GM10248 (cell line): ENCODE measurements at places on chromosomes 4 and X.

GRCh38 chr4:125277790-125278189, 37.0 kb upstream of the FAT4 start:
- no peak for DNase-seq

DNA sequence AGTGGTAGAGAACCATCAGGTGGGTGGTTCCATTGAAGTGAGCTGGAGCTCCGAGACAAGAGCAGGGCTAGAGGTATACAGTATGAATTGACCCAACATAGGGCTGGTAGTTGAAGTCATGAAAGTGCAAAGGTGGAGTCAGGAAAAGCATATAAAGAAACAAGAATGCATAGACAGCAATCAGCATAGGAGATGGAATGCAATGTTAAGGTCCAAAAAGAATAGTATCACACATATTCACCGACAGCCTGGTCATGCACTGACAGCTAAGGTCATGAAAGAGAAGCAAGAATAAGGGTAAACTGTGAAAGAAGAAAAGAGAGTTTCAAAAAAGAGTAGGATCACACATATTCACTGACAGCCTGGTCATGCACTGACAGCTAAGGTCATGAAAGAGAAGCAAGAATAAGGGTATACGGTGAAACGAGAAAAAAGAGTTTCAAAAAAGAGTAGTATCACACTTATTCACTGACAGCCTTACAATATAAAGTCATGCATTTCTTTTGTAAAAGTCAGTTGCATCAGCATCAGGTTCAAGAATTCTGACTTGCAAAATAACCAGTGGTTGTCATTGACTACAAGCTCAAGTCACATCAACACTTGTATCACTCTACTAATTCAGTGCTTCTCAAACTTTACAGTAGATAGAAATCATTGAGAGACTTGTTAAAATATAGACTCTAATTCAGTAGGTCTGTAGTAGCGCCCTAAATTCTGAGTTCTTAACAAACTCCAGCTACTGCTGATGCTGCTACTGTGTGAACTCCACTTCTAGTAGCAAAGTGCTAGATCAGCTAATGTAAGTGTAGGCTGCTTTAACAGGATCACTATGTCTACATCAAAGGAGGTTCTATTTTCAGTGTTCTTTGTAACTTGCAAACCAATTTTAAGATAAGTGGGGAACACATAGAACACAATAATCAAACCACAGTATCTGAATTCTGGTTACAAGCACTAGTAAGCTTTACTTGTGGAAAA, 221.9 kb downstream of the PDGFC start:
- DNase-seq, result no peak

- no peak for DNase-seq
These were observed 513.7 kb downstream of the TLL1 start for GRCh38 chr4:166386491-166387360.

DNA sequence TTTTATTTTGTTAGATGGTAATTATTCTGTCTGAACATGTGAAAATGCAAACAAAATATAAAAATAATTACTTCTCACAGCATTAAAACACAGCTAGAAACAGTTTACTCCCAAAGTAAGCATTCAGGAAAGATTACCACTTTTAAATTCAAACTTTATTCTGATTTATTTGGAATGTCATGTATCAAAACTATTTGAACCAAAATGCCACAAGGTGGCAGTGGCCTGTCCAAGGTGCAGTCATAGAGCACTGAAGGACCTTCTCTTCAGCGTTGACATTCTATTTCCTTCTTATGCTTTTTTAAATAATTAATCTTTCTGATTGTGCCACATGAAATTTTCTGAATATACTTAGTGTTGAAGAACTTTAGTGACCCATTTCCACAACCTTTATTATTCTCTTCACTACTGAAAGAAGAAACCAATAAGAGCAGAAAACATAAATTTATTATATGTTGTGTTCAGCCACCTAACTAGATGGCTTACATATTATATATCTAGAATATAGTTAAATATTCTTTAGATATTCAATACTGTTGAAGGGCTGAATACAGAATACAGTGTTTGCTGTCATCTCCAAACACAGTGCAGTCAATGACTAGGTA, 283.6 kb downstream of the CFAP299 start:
- no peak for DNase-seq

GRCh38 chr4:97498875-97499274, 644.4 kb downstream of the STPG2 start:
- DNase-seq, result no peak

DNA sequence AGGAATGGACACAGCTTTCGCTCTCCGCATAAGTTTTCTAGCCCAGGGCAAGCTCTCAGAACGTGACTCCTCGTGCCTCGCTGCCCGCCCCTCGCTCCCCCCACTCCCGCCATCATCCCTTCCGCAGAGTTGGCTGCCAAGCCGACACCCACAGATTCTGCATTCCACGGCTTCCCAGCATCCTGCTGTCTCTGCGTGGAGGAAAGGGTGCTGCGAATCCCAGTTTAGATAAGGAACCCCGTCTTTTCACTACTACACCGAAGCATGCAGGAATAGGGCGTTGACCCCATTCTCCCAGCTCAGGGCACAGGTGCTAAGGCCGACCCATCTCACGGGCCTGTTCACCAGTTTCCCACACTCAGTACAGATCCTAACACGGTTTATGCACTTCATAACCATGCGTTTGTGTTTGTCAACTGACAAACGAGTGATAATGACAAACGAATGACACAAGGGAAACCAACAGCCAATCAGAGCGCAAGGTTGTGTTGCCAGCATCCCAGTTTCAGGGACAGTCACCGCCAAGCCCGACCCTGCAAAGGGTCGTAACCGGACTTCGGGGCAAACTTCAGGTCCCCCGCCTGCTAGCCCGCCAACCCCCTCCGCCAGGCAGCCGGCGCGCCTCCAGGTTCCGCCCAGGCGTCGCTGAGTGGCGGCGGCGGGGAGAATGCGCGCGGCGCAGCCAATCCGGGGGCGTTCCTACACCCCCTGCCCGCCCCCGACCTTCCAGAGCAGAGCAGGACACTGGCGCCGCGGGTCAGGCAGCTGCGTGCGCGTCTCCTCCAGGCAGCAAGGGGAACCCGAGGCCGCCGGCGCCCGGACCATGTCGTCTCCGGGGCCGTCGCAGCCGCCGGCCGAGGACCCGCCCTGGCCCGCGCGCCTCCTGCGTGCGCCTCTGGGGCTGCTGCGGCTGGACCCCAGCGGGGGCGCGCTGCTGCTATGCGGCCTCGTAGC, at the start of gene CYP2U1:
CYP2U1 (plus strand) TSS at position 729 of the 954 bp plus-strand sequence; CDS start at position 824, 95 bp downstream.
- peak; percentile 89 for DNase-seq

DNA sequence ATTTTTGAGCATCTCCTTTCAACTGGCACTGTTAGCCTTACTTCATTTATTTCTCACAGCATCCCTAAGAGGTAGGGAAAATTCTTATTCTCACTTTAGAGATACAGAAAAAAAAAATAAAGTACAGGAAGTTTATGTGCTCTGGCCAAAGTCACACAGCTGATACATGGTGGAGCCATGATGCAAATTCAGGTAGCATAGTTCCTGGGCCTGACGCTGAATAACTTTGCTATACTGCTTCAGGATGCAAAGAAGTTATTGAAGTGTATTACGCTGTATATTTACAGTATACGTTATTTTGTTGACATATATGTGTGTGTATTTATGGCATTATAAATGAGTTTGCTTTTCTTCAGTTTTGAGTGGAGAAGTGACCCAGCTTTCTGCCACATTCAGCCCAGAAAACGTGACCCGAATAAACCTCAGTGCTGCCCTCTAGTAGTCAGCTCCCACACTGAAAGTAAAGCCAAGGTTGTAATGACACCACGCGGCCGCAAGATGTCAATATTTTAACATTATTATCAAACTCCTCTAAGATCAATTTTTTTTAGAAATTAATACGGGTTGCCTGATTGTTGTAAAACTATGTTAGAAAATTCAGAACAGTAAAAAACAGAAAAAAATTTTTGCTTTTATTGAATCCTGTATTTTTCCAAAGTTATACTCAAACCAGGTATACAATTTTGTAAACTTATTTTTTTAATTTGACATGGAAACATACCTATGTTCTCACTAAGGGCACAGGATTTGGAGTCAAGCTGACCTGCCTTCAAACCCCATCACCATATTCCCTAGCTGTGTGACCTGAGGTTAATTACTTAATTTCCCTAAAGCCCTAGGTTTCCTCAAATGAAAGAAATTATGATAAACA, 3.8 kb upstream of the GUCY2F start:
- peak; percentile 25 for DNase-seq

- peak; percentile 12 for DNase-seq
These were observed 1.6 kb downstream of the SEPTIN11 start for GRCh38 chr4:76950956-76951671.

- no peak for DNase-seq
These were observed 78.9 kb downstream of the IL21 start for GRCh38 chr4:122541996-122542395.

- no peak for DNase-seq
These were observed 110.4 kb upstream of the RXFP1 start for GRCh38 chr4:158411269-158411668.

GRCh38 chrX:94655180-94655579, 981.2 kb downstream of the FAM133A start:
- no peak for DNase-seq

DNA sequence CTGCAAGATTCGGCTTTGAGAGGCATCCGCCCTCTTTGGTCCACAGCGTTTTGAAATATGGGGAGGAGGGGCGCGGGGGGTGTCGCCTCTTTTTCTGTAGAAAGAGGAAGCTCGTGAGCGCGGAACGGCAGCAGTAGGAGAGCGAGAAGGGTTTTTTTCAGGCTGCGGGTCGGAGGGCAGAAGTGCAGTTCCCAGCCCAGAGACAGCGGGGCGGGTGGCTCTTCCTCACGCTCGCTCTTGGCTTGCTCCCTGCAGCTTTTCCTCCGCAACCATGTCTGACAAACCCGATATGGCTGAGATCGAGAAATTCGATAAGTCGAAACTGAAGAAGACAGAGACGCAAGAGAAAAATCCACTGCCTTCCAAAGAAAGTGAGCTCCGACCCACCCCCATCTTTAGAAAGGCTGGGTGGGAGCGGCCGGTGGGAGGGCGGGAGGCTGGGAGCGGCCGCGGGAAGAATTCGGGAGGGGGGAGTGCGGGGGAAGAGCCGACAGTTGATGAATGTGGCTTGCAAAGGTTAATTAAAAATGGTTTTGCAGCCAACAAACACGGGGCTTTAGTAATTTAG, 1.2 kb downstream of the TMSB4X start:
- peak; percentile 24 for DNase-seq

GRCh38 chr4:164204434-164204833, 549.5 kb upstream of the SMIM31 start:
- no peak for DNase-seq

DNA sequence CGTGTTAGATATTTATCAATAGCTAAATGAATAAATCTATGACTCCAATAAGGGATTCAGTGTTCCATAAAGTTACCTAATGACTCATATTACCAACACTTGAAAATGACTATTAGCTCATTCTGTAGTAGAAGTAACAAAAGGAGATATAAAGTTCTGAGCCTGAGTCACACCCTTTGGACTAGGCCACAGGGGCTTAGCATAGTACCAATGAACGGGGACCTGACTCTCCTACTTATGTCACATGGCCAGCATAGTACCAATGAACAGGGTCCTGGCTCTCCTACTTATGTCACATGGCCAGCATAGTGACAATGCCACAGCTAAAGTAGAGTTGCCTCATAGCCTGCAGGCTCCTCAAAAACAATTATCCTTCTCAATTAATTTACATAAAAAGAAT, 43.7 kb downstream of the MAGEB16 start:
- no peak for DNase-seq
